ENCODE measurements at places on chromosomes 16 and 17.
A peak's percentile ranks its signal among the peaks of the same experiment; 100 is the strongest.

- peak; percentile 46 for DNase-seq
Measured at GRCh38 chr16:66899945-66900710, 18.6 kb downstream of the CDH16 start.

- DNase-seq, result no peak
Measured at GRCh38 chr17:58755269-58755576, 431 bp upstream of the PPM1E start.

DNA sequence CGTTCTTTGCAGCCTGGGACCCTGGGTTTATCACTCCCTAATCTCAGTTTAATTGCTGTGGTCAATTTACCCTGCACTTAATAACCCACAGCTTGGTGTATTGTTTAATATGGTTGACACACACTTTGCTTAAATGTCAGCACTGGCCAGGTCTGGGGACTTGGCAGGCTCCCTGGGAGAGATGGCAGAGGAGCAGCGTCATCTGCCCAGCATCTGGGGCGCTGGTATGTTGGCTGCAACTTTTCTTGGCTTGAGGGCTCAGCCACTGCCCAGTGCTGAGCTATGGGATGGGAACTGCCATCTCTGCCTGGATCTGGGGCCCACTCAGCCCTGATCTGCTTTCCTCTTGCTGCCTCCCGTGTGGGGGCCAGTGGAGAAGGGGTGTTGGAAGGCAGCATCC, 115.7 kb upstream of the IRX3 start:
- DNase-seq, result no peak

DNA sequence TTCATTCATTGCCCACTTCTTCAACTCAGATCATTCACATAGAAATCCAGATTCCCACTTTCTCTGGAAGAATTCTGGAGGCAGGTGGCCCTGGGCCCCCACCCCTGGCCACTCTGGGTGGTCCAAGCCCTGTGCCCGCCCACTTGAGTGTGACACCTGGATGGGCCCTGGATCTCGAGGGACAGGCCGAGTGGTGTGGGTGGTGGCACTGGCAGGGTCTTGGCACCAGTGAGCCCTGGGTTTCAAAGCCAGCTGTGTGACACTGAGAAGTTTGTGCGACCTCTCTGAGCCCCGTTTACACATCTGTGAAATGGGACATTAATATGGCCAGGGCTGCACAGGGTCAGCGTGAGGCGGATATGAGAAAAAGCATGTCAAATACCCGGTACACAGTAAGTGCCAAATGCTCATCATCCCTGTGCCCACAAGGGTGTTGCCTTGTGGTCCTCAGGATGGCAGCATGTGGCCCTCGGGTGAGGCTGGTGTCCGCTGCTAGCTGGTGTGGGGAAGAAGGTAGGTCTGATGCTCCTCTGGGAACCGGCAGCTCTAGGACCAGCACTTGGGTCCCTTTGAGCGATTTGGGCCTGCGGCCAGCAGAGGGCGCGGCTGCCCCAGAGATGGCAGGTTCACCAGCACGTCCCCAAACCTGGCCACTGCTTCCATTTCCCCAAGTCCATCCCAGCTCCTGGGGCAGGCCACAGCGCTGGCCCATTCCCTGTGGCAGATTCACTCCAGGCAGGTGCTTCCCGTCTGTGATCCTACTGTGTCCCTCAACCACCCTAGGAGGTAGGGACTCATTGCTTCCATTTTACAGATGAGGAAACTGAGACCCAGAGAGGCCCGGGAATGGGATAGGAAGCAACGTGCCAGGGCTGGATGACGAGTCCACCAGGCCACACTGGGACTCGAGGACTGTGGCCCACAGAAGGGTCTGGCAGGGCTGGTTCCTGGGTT, 3.6 kb downstream of the OSGIN1 start:
- peak; percentile 60 for DNase-seq

DNA sequence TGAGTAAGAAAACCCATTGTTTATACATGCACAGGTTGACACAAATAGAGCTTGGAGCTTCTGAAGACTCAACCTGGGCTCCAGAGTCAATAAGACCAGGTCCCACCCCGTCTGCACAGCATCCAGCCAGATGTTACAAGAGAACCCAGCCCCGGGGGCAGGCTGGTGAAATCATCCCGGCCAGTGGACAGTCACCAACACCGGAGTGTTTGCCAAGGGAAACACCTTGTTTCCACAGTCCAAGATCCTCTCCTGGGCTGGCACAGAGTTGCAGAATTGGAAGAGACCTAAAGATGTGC, 90.3 kb downstream of the RAB11FIP4 start:
- DNase-seq, result no peak

- DNase-seq, result no peak
Measured at GRCh38 chr16:67206838-67207248, 7.9 kb downstream of the ELMO3 start.

GRCh38 chr16:87956365-87957231, 5.4 kb downstream of the BANP start:
- peak; percentile 68 for DNase-seq

DNA sequence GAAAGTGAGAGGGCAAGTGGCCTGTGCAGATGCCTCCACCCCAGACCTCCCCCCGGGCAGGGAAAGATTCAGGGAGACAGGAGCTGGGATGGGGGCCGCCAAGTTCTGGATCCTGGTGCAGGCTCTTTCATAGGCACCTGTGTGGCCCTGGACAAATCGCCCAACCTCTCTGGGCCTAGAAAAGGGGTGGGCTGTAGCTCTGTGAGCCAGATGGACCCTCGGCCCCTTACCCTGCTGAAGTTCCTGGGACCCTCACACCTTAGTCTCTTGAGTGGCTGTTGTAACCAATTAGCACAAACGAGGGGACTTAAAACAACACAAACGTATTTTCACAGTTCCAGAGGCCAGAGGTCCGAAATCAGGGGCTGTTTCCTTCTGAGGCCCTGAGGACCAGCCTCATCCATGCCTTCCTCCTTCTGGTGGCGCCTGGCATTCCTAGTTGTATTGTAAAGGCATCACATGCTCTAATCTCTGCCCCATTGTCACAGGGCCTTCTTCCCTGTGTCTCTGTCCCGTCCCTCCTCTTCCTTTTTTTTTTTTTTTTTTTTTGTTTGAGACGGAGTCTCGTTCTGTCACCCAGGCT, 352.6 kb downstream of the SEC14L1 start:
- no peak for DNase-seq

DNA sequence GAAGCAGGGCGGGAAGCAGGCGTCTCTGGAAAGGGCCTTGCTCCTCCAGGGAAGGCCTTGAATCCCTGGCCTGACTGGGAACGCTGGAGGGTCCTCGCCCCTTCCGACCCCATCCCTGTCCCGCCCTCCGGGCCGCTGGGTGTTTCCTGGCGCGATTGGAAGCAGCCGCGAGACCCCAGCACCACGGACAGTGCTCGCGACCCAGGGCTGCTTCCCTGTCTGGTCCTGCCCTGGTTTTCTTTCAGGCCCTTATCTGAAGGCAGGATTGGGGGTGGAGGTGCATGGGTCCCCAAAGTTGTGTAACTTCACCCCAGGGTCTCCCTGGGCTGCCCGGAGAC, 2.1 kb downstream of the MGAT5B start:
- DNase-seq, result no peak

- DNase-seq, result no peak
Measured at GRCh38 chr16:10600782-10601443, 20.5 kb upstream of the EMP2 start.

- DNase-seq, result no peak
Measured at GRCh38 chr16:86378128-86378527, 132.2 kb upstream of the FOXF1 start.

Measured in fibroblast of the conjunctiva (primary cell).